ENCODE measurements at places on chromosomes 16 and 17. TPM values are rescaled to one million over a fixed set of nuclear protein-coding genes. Genes with fewer than 3 reads are reported as not detected.

STAC2 gene
- total RNA-seq, result 0.46 TPM

RTN4RL1 gene
- 14.3 TPM for total RNA-seq

NOG gene
- 9.0 TPM for total RNA-seq

TMEM100 gene
- 7.6 TPM for total RNA-seq

CDH15 gene
- 0.23 TPM for total RNA-seq

ACSM2A gene
- not detected for total RNA-seq

FOXF1 gene
- 0.92 TPM for total RNA-seq

LITAF gene
- 26.1 TPM for total RNA-seq

ITGAD gene
- total RNA-seq, result not detected

PIRT gene
- total RNA-seq, result 5.3 TPM

FBXW10B gene
- total RNA-seq, result 0.69 TPM

CIBAR2 gene
- total RNA-seq, result 4.8 TPM

CCL4 gene
- 2.5 TPM for total RNA-seq

MEIOC gene
- not detected for total RNA-seq

CHST4 gene
- 0.46 TPM for total RNA-seq

TBC1D3I gene
- not detected for total RNA-seq

KRTAP1-1 gene
- not detected for total RNA-seq

KRT17 gene
- total RNA-seq, result not detected

HOXB1 gene
- not detected for total RNA-seq

CFAP97D1 gene
- not detected for total RNA-seq

RNU2-1 gene
- total RNA-seq, result not detected

ASGR1 gene
- 20.1 TPM for total RNA-seq

SCIMP gene
- 0.46 TPM for total RNA-seq

TOM1L1 gene
- 30.9 TPM for total RNA-seq

SPATA33 gene
- total RNA-seq, result 11.8 TPM

SMTNL2 gene
- 5.8 TPM for total RNA-seq

PLLP gene
- total RNA-seq, result 3.9 TPM

CDR2L gene
- total RNA-seq, result 7.2 TPM

AOC2 gene
- total RNA-seq, result 1.2 TPM

KRTAP4-6 gene
- not detected for total RNA-seq

TPSD1 gene
- not detected for total RNA-seq

CCL16 gene
- not detected for total RNA-seq

SSTR5 gene
- total RNA-seq, result 0.23 TPM

ADAD2 gene
- 0.23 TPM for total RNA-seq

SPATA22 gene
- 2.8 TPM for total RNA-seq

FOXC2 gene
- total RNA-seq, result 0.23 TPM

MED9 gene
- total RNA-seq, result 17.3 TPM

ZFHX3 gene
- total RNA-seq, result 29.8 TPM

CA7 gene
- total RNA-seq, result not detected

OTOP3 gene
- not detected for total RNA-seq

Data from diencephalon (tissue), 1 donor.